ENCODE measurements at places on chromosomes 2 and 18. TPM values are rescaled to one million over a fixed set of nuclear protein-coding genes. Genes with fewer than 3 reads are reported as not detected.
A peak's percentile ranks its signal among the peaks of the same experiment; 100 is the strongest.

The C2orf66 gene
- total RNA-seq, result not detected

The VWA3B gene
- total RNA-seq, result not detected

The FNDC4 gene
- total RNA-seq, result not detected

The FZD7 gene
- 0.70 TPM for total RNA-seq

The HOXD1 gene
- not detected for total RNA-seq

The OTOF gene
- 0.81 TPM for total RNA-seq

The TRIM43 gene
- not detected for total RNA-seq

The VAMP8 gene
- total RNA-seq, result 84.5 TPM

GRCh38 chr2:23198316-23199114 is 186.5 kb upstream of the KLHL29 start:
- no peak overlapping the region for H3K27ac ChIP-seq
- no peak overlapping the region for H3K4me3 ChIP-seq
- DNase-seq, result no peak
- H3K36me3 ChIP-seq, result no peaks in the 10 kb centered on the region
- H3K4me1 ChIP-seq, result no peaks in the 10 kb centered on the region

DNA sequence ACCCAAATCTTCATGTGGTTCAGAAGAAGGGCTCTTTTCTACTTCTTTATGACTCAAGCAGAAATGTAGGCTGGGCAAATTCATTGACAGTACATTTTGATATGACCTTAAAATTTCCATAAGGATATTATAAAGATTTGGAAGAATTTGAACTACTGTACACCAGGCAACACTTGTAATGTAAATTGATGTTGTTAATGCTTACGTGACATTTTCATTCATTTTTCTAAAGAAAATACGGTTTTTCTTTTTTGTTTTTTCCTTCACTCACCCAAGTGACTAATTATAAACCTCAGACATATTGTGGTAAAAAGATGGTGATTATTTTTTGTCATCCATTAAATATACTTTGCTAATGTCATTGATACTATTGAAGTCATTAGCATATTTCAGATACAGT is 17.4 kb downstream of the AFTPH start:
- H3K27me3 ChIP-seq, result no peaks in the 10 kb centered on the region
- no peaks in the 10 kb centered on the region for H3K36me3 ChIP-seq
- H3K4me3 ChIP-seq, result no peak overlapping the region
- DNase-seq, result no peak
- H3K27ac ChIP-seq, result no peak overlapping the region
- peaks cover 64% of the 10 kb centered on the region for H3K4me1 ChIP-seq

GRCh38 chr2:160884056-160884455 is 276.2 kb upstream of the TANK start:
- H3K36me3 ChIP-seq, result no peaks in the 10 kb centered on the region
- no peaks in the 10 kb centered on the region for H3K4me1 ChIP-seq
- H3K4me3 ChIP-seq, result no peak overlapping the region
- no peak overlapping the region for H3K27ac ChIP-seq
- H3K27me3 ChIP-seq, result peaks cover 1% of the 10 kb centered on the region
- no peak for DNase-seq

GRCh38 chr18:8980496-8980895 is 122.0 kb upstream of the NDUFV2 start:
- H3K27ac ChIP-seq, result no peak overlapping the region

GRCh38 chr2:188042412-188042811 is 249.3 kb upstream of the GULP1 start:
- no peak overlapping the region for H3K4me3 ChIP-seq
- DNase-seq, result no peak
- no peak overlapping the region for H3K27ac ChIP-seq

- no peaks in the 10 kb centered on the region for H3K27me3 ChIP-seq
- no peak overlapping the region for H3K4me3 ChIP-seq
- peaks cover 13% of the 10 kb centered on the region for H3K36me3 ChIP-seq
Observed at GRCh38 chr2:3204031-3204821, 173.4 kb downstream of the EIPR1 start.

DNA sequence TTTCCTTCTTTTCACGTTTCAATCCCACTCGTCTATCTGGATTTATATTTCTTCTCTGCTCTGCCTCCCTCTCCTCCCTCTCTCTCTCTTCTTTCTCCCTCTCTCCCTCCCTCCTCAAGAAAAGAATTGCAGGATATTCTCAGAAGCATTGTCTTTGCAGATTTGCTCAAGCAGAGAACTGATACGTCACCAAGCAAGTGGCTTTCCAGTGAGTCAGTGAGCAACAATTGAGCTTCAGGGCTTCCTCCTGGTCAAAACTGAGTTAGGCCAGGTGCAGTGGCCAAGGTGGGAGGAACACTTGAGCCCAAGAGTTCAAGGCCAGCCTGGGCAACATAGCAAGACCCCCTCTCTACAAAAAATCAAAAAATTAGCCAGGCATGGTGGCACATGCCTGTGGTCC is 151.1 kb downstream of the SMAD2 start:
- no peak overlapping the region for H3K27ac ChIP-seq
- DNase-seq, result no peak
- peaks cover 4% of the 10 kb centered on the region for H3K4me1 ChIP-seq
- no peak overlapping the region for H3K4me3 ChIP-seq
- H3K27me3 ChIP-seq, result peaks cover 7% of the 10 kb centered on the region

DNA sequence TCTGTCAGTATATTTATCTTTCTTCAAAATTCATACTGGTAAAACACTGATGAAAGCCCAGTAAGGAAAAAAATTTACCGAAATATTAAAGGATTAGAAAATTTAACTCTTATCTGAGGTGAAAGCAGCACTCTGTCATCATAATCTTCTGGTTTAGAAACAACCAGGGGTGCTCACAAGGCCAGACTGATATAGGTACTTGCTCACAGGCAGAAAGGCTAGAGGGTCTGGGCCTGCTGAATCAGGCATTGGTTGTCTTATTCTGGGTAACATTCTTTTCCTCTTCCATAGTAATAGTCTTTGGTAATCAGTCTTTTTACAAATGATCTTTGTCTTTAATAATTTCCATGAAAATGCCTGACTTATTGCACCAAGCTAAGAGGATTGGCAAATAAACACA is 221.4 kb upstream of the TFPI start:
- no peak overlapping the region for H3K4me3 ChIP-seq
- no peak for DNase-seq
- H3K27me3 ChIP-seq, result no peaks in the 10 kb centered on the region
- H3K4me1 ChIP-seq, result no peaks in the 10 kb centered on the region
- no peak overlapping the region for H3K27ac ChIP-seq

- H3K4me1 ChIP-seq, result peaks cover 37% of the 10 kb centered on the region
- H3K27ac ChIP-seq, result no peak overlapping the region
- no peak for DNase-seq
- H3K27me3 ChIP-seq, result no peaks in the 10 kb centered on the region
- H3K36me3 ChIP-seq, result peaks cover 12% of the 10 kb centered on the region
Observed at GRCh38 chr2:99336804-99337112, 431 bp upstream of the EIF5B start.

GRCh38 chr18:6959110-6959509 is 158.5 kb downstream of the LAMA1 start:
- no peaks in the 10 kb centered on the region for H3K36me3 ChIP-seq
- no peak for DNase-seq
- H3K27ac ChIP-seq, result no peak overlapping the region
- H3K27me3 ChIP-seq, result no peaks in the 10 kb centered on the region
- H3K4me3 ChIP-seq, result no peak overlapping the region

GRCh38 chr18:35376742-35377695 is at the start of gene ZNF396:
Gene ZNF396 (minus strand): TSS chr18:35377337. CDS start chr18:35374292, 3,045 bp downstream.
- peaks cover 7% of the 10 kb centered on the region for H3K4me1 ChIP-seq
- no peaks in the 10 kb centered on the region for H3K36me3 ChIP-seq
- DNase-seq, result peak; percentile 76
- H3K27ac ChIP-seq, result no peak within 1 kb of the TSS
- peak within 1 kb of the TSS; percentile 74 for H3K4me3 ChIP-seq
- H3K27me3 ChIP-seq, result no peaks in the 10 kb centered on the region

DNA sequence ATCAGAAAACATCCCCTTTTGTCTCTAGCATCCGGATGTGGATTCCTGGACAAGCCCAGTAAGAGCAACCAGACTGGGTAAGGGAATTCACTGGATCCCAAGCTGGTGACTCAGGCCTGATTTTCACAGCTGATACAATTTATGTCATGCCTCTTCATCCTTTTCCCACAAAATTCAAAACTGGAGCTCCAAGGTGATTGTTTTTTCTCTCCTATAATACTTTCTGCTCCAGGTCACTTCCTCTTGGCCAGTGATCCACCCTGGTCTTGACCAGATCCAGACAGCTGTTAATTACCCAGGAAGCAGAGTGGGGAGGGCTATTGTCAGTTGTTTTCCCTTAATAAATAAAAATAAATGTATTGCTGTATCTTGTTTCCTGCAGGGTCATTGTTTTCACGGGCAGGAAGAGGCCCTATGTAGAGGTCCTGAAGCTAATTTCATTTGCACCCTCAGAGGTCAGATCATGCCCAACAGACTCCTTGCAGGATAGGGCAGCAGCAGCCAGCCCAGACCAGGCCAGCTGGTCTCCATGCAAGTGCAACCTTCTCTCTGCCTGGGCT is 57.6 kb downstream of the EVA1A start:
- no peak overlapping the region for H3K4me3 ChIP-seq
- DNase-seq, result no peak
- H3K36me3 ChIP-seq, result no peaks in the 10 kb centered on the region
- no peaks in the 10 kb centered on the region for H3K4me1 ChIP-seq
- H3K27ac ChIP-seq, result no peak overlapping the region
- H3K27me3 ChIP-seq, result no peaks in the 10 kb centered on the region

GRCh38 chr18:27227721-27228120 is 42.6 kb upstream of the CHST9 start:
- no peaks in the 10 kb centered on the region for H3K4me1 ChIP-seq
- H3K27me3 ChIP-seq, result no peaks in the 10 kb centered on the region
- no peaks in the 10 kb centered on the region for H3K36me3 ChIP-seq
- no peak for DNase-seq

GRCh38 chr2:215022418-215022817 is 116.0 kb downstream of the ABCA12 start:
- no peaks in the 10 kb centered on the region for H3K36me3 ChIP-seq
- DNase-seq, result no peak
- no peaks in the 10 kb centered on the region for H3K4me1 ChIP-seq
- H3K27ac ChIP-seq, result no peak overlapping the region

GRCh38 chr2:197464175-197464574 is 10.8 kb downstream of the COQ10B start:
- DNase-seq, result no peak
- peaks cover 19% of the 10 kb centered on the region for H3K36me3 ChIP-seq
- H3K4me3 ChIP-seq, result no peak overlapping the region
- peak overlapping the region; percentile 16 for H3K27ac ChIP-seq
- no peaks in the 10 kb centered on the region for H3K27me3 ChIP-seq

- DNase-seq, result no peak
- no peaks in the 10 kb centered on the region for H3K27me3 ChIP-seq
- no peak overlapping the region for H3K4me3 ChIP-seq
- peak overlapping the region; percentile 66 for H3K27ac ChIP-seq
Observed at GRCh38 chr18:51039138-51040112, 9.4 kb downstream of the SMAD4 start.

DNA sequence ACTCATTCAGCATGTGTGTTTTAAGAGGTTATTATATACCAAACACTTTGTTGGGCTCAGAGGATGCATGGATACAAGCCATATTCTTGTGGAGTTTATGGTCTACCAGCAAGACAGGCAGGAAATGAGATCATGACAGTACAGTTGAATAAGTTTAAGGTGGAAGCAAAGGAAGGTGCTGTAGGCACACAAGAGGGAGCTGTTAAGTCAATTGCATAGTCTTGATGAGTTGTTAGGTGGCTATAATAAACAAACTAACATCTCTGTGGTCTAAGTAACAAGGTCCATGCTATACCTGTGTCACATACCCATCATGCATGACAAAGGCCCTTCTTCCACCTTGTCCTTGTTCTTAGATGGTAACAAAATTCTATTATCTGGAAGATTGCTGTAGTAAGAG is 538.3 kb downstream of the CNTNAP5 start:
- no peak overlapping the region for H3K4me3 ChIP-seq
- H3K27me3 ChIP-seq, result no peaks in the 10 kb centered on the region
- H3K27ac ChIP-seq, result no peak overlapping the region
- no peaks in the 10 kb centered on the region for H3K36me3 ChIP-seq
- no peaks in the 10 kb centered on the region for H3K4me1 ChIP-seq

GRCh38 chr2:104443145-104443544 is 410.8 kb upstream of the POU3F3 start:
- peaks cover 5% of the 10 kb centered on the region for H3K4me1 ChIP-seq
- H3K36me3 ChIP-seq, result no peaks in the 10 kb centered on the region
- H3K27ac ChIP-seq, result no peak overlapping the region
- H3K27me3 ChIP-seq, result no peaks in the 10 kb centered on the region

GRCh38 chr2:67772216-67773170 is 290.3 kb downstream of the C1D start:
- peaks cover 5% of the 10 kb centered on the region for H3K27me3 ChIP-seq
- no peaks in the 10 kb centered on the region for H3K36me3 ChIP-seq
- DNase-seq, result no peak

- no peak overlapping the region for H3K4me3 ChIP-seq
- no peak for DNase-seq
- H3K36me3 ChIP-seq, result no peaks in the 10 kb centered on the region
- H3K27ac ChIP-seq, result no peak overlapping the region
- H3K4me1 ChIP-seq, result no peaks in the 10 kb centered on the region
Observed at GRCh38 chr18:7520200-7520785, 46.8 kb upstream of the PTPRM start.

- H3K4me3 ChIP-seq, result no peak overlapping the region
- no peak for DNase-seq
- H3K4me1 ChIP-seq, result no peaks in the 10 kb centered on the region
- peaks cover 13% of the 10 kb centered on the region for H3K27me3 ChIP-seq
Observed at GRCh38 chr18:70243131-70243929, 37.8 kb upstream of the RTTN start.

DNA sequence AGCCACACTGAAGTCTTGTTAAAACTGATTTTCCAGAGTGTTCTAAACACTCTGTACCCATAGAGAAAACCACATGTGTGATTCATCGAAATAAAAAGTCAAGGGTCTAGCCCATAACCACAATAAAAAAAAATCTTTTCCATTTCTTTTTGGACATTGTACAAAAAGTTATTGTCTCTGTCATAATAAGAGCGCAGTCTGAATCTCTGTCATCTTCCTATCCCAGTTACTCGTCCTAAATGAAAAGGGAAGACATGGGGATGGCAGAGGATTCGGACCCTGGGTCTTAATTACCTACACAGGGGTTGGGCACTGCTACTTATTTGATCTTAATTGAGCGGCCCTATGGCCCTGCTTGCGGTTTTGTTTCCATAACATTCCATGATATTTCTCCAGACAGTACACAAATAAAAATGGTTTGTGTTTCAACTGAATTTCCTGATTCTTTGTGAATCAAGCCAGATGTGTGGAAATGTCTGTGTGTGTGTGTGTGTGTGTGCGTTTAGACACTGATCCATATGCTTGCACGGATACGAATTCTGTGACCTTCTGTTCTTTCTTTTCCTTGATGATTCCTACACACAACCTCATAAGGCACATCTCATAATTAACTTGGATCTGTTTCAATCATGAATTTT is 133.4 kb upstream of the SPATS2L start:
- no peak overlapping the region for H3K27ac ChIP-seq
- peaks cover 13% of the 10 kb centered on the region for H3K27me3 ChIP-seq
- H3K4me3 ChIP-seq, result no peak overlapping the region
- H3K36me3 ChIP-seq, result no peaks in the 10 kb centered on the region

- DNase-seq, result no peak
- H3K27me3 ChIP-seq, result no peaks in the 10 kb centered on the region
- H3K4me3 ChIP-seq, result no peak overlapping the region
- H3K4me1 ChIP-seq, result no peaks in the 10 kb centered on the region
- no peak overlapping the region for H3K27ac ChIP-seq
Observed at GRCh38 chr18:46649071-46649862, 7.8 kb downstream of the LOXHD1 start.
